ENCODE measurements at places on chromosomes 7 and 10. TPM values are rescaled to one million over a fixed set of nuclear protein-coding genes. Genes with fewer than 3 reads are reported as not detected.

Gene PON1
- 0.79 TPM for total RNA-seq

Gene THSD7A
- 1.8 TPM for total RNA-seq

Gene ANKRD30A
- 0.51 TPM for total RNA-seq

Gene CPN1
- total RNA-seq, result 0.19 TPM

Gene KCNK18
- total RNA-seq, result not detected

Gene CFTR
- not detected for total RNA-seq

Gene NUTM2A
- 0.08 TPM for total RNA-seq

Gene LMTK2
- 13.8 TPM for total RNA-seq

Gene FOXI2
- not detected for total RNA-seq

Gene CASP7
- 24.3 TPM for total RNA-seq

Gene TEX47
- not detected for total RNA-seq

Gene HYCC1
- total RNA-seq, result 21.5 TPM

Gene MTG1
- 47.9 TPM for total RNA-seq

Gene FAM20C
- 47.6 TPM for total RNA-seq

Gene BCCIP
- 99.9 TPM for total RNA-seq

Gene ARMH3
- total RNA-seq, result 11.5 TPM

Gene ZNF485
- total RNA-seq, result 1.7 TPM

Gene CNNM2
- 5.2 TPM for total RNA-seq

Gene MYH16
- 0.25 TPM for total RNA-seq

Gene SPDYE8
- not detected for total RNA-seq

Gene KIAA1549
- 4.0 TPM for total RNA-seq

Gene SLC26A3
- not detected for total RNA-seq

Gene IGFBP3
- total RNA-seq, result 156 TPM

Gene TRIM24
- total RNA-seq, result 8.8 TPM

Gene SPDYE5
- not detected for total RNA-seq

Gene PNLIP
- 0.16 TPM for total RNA-seq

Gene UPF2
- total RNA-seq, result 13.9 TPM

Gene IL6
- 0.66 TPM for total RNA-seq

Gene IKZF1
- not detected for total RNA-seq

Gene ASB10
- not detected for total RNA-seq

Gene CTAGE6
- total RNA-seq, result not detected

Gene BRAT1
- 32.5 TPM for total RNA-seq

Gene LYZL1
- not detected for total RNA-seq

Gene ASIC3
- total RNA-seq, result 10.5 TPM

Gene AHCYL2
- 6.2 TPM for total RNA-seq

Gene MKX
- total RNA-seq, result not detected

Gene ACTL6B
- total RNA-seq, result not detected

Gene WAC
- total RNA-seq, result 84.6 TPM

Gene GATA3
- 4.8 TPM for total RNA-seq

Gene KIF20B
- 12.8 TPM for total RNA-seq

Gene CALHM3
- 0.22 TPM for total RNA-seq

Gene C7orf33
- total RNA-seq, result not detected

Gene MYPN
- total RNA-seq, result 2.0 TPM

Gene TAS2R4
- 0.11 TPM for total RNA-seq

Gene TRIM8
- total RNA-seq, result 55.2 TPM

Gene LRRC18
- not detected for total RNA-seq

Data from A549 treated with dexamethasone at 1 μM for 4 hours (cell line).